ENCODE measurements at places on chromosomes 11 and 22.

DNA sequence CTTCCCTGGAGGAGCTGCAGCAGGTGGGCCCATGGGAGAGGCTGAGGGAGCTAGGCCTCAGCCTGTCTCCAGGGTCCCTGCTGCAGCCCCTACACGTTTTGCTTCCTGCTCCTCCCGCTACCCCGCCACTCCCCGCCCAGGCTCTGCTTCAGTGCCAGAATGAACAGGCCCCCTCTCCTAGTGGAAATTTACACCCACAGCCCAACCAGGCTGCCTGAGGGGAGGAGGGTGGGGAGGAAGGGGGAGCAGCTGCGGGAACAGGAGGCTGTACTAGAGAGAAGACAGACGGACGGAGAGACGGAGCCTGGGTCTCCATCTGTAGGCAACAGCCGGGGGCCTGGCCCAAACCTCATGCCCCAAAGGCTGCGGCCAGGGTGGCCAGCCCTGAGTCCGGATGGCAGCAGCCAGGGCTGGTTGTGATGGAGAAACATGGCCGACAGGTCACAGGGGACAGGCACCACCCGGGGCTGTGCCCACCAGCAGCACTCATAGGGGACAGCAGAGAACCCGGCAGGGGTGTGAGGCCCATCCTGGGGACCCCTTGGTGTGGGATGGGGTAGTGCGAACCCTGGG, 20.6 kb downstream of the FLRT1 start:
- no peak for DNase-seq

DNA sequence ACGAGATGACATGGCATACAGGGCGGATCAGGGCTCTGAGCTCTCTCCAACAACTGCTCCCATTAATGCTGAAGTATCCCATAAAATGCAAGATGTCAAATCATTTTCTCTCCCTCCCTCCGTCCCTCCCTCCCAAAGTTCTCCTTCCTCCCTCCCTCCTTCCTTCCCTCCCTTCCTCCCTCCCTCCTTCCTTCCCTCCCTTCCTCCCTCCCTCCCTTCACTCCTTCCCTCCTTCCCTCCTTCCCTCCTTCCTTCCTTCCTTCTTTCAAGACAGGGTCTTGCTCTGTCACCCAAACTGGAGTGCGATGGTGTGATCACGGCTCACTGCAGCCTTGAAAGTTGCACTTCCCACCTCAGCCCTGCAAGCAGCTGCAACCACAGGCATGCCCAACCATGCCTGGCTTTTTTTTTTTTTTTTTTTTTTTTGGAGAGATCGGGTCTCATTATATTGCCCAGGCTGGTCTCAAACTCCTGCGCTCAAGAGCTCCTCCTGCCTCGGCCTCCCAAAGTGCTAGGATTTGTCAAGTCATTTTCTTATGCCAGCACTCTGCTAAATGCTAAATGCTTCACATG, 38.2 kb downstream of the TXN2 start:
- DNase-seq, result no peak

DNA sequence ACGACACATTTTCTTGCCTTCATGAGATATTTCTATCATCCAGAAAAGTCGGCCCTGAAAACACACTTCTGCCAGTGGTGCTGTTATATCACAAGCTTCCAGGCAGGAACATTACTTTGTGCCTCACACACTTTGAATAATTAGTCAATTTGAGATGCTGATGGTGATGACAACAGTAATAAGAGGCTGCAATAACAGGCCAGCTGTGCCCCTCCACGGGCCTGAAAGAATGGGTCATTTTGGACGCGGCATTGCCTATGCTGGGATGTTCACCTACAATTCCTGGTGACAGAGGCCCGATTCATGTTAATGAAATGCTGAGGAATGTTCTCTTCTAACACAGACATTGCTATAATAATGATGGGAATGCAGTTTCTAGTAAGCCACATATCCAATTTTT, 463.8 kb upstream of the KIRREL3 start:
- DNase-seq, result no peak

GRCh38 chr22:24370401-24370800, 57.0 kb upstream of the ADORA2A start:
- no peak for DNase-seq

- DNase-seq, result no peak
These were observed 9.6 kb downstream of the FGF4 start for GRCh38 chr11:69765498-69765995.

DNA sequence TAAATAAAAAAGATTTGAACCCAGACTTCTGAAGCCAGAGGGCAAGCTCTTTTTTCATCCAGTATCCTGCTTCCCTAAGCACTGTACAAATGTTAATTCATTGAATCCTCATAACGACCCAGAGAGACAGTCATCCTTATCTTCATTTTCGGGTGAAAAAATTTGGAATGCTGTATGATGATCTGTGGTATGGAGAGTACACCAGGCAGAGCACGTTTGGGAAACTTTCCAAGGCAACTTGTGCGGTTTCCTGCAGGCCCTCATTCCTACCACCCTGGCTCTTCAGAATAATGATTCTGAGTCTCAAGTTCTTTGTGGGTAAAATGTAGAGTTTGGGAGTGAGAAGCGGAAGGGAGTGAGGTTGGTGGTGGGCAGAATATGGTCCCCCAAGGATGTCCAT, 177.9 kb upstream of the CADM1 start:
- DNase-seq, result no peak

DNA sequence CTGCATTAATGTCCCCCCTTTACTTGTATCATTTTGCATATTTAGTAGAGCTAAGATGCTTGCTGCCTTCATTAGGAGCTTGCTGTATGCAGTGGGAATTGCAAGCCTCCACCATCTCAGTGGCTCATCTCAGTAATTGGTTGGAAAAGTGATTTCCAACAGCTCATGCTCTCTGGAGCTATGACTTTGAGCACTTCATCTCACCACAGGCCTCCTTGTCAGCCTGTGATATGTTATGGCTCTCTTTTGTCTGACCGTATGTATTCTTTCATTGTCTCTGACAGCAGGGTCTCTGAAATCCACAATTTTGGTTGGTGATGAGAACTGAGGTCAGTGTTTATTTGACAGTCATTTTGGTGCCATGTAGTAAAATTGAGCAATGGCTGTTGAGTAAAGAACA, 345.1 kb downstream of the FAT3 start:
- DNase-seq, result no peak

DNA sequence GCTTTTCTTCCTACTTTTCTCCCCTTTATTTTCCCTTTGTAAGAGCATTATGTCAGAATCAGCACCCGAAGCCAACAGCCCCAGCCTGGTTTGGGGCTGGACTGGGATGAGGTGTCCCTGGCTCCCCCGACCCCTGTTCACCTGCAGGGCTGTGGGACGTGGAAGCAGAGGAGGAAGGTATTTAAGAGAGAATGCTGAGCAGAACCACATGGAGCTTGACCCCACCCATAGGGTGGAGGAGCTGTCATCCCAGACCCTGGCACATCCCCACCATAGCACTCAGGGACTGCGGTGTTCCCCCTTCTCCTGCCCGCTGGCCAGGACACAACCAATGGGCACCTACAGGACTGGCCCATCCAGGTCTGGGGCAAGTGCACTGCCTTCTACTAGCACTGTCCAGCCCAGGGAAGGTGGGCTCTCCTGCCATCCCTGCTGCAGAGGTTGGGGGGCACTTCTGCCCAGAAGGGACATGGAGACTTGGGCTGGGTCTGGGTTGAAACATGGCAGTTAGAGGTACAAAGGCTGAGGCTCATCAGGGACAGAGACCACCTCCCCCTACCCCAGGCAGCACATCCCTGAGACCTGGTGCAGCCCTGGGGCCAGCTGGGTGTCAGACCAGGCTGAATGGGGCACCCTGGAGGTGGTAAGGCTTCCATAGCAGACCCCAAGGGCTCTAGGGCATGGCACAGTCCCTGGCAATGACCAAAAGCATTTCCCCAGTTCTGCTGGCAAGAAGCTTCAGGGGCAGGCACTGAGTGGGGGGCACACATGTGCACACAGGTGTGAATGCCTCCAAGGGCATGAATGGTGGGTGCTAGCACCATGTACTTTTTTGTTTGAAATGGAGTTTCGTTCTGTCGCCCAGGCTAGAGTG, 19.7 kb downstream of the TANGO2 start:
- DNase-seq, result no peak

GRCh38 chr11:126929179-126930061, 71.2 kb downstream of the KIRREL3 start:
- DNase-seq, result no peak

- no peak for DNase-seq
These were observed 582.3 kb upstream of the CHORDC1 start for GRCh38 chr11:90805172-90805571.

DNA sequence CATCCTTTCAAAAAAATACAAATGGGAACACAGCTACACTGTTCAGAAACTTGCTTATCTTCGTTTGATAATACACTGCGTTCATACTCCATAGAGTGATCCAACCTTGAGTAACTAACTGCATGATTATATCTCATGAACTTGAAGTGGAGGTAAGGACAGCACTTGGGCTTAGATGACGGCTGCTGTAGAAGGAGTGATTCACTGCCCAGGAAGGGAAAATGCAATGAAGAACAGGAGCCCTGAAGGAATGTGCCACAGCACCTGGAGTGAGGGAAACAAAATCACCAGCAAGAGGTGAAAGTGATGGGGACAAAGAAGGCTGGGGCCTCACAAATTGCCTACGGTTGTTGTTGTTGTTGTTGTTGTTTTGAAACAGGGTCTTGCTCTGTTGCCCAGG, 44.1 kb upstream of the SC5D start:
- DNase-seq, result no peak

DNA sequence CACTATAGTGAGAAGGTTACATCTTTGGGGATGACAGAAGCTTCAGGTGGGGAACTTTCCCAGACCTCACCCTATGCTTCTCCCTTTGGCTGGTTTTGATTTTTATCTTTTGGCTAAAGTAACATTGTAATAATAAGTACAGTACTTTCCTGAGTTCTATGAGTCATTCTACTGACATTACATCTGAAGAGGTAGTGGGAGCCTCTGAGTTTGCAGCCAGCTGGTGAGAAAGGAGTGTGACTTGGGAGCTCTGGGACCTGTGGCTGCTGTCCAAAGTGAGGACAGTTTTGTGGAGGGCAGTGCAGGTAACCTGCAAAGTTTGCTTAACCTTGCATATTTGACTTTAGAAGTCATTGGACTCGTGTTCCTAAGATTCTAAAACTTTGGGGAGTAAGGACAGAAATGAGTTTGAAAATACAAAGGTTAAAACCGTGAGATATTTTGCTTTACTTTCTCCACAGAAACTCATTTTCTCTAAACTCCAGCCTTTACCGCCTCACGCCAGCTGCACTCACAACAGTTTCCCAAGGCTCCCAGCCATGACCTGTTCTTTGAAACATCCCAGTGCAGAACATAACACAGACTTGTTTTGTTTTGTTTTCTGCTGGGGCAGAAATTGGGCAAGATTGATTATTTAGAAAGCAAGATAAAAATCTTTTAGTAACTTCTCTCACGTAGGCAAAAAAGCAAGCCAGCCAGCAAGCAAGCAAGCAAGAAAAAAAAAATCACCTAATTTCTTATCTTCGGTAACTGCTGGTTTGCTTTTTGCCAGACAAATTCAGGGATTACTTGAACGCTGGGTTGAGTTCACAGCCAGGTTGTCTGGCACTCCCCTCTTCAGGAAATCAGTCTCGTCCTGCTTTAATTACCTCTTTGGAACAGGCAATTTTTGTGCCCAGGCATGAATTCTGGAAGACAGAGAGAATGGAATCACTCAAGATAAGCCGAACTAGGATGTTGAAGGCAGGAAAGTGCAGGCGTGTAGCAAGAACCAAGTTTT, 478.3 kb upstream of the ISX start:
- no peak for DNase-seq

DNA sequence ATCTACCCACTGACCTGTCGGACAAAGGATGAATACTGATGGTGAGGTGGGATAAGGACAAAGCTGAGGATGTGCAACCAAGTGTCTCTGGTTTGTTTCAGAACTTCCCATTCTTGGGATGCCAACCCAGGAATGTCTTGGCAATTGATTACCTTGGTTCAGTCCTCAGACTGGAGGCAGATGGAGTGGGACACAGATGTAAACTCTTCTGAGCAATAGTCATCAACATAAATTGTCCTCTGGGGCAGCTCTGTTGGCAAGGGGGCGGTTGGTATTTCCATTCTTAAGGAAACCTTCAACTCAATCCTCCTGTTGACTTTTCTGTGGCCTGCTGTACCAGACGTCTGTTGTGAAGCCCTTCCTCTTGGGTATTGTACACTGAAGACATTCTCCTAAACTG, 6.8 kb downstream of the ABTB2 start:
- no peak for DNase-seq

DNA sequence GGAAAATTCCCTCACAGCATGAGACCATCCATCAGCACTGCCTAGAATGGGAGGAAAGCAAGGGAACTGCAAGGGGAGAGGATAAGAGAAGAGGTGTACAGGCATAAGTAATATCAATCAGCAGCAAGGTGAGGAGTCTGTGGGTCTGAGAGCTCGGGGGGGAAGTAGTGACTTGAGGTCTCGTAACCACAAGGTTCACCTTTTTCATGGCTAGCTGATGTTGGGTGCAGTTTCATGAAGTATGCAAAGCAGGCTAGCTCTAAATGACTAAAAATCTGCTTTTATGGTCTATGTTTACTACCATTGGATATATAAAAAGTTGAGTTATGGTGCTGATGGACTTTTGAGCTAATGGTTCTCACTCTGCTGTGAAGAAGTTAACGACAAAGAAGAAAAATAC, 35.8 kb downstream of the OR4C6 start:
- DNase-seq, result no peak

- no peak for DNase-seq
These were observed 134.7 kb downstream of the ME3 start for GRCh38 chr11:86537541-86538222.

- peak; percentile 23 for DNase-seq
These were observed 204.9 kb downstream of the CSNK2A3 start for GRCh38 chr11:11148104-11148509.

DNA sequence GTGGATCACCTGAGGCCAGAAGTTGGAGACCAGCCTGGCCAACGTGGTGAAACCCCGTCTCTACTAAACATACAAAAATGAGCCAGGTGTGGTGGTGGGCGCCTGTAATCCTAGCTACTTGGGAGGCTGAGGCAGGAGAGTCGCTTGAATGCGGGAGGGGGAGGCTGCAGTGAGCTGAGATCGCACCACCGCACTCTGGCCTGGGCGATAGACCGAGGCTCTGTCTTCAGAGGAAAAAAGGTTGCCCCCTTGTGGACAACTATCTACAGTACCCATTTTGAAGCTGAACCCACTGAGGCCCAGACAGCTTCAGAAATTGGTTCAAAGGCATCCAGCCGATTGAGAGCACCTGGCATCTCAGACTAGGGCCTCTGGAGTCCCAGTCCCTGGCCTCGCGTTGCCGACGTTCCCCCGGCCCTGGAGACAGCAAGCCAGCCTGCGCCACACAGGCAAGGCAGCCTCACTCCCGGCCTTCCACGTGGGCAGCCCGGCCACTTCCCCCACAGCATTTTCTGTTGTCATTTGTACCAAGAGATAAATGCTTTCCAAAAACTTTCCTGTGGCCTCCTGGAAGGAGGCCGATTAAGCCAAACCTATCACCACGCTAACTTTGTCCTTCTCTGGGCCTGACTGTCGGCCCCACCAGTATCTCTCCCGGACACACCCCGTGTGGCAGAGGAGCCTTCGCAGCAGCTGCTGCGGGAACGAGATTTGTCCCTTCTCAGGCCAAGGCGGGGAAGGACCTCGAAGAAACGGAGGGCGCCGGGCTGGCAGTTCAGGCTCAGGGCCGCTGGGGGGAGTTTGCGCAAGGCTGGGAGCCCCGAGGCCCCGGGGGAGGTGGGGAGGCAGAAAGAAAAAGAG, 82.8 kb downstream of the FLI1 start:
- DNase-seq, result no peak

All from T-helper 17 cell (primary cell).